ENCODE measurements at places on chromosomes 3 and 15. TPM values are rescaled to one million over a fixed set of nuclear protein-coding genes. Genes with fewer than 3 reads are reported as not detected.

CCR5 gene
- polyA plus RNA-seq: 0.23 TPM

GNB4 gene
- polyA plus RNA-seq: 24.3 TPM

HYKK gene
- 9.8 TPM for polyA plus RNA-seq

ADGRG7 gene
- polyA plus RNA-seq: not detected

SLC2A2 gene
- polyA plus RNA-seq: 27.6 TPM

SNTN gene
- not detected for polyA plus RNA-seq

COL6A5 gene
- 0.06 TPM for polyA plus RNA-seq
